ENCODE measurements at places on chromosomes 2 and 18.

DNA sequence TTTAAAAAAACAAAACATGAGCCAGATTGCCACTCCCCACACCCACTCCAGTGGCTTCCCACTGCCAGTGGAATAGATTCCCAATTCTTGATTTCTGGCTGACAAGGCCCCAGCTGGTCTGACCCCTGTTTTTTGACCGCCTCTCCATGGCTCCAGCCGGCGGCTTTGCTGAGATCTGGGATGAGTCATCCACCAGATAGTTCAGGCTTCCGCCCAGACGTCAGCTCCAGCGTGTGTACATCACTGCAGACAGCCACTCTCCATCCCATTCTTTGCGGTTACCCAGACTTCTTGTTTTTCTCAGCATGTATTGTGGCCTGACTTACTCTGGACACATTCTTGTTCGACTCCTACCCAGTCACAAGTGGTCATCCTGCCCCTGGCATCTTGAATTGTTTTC lies 227.9 kb downstream of the GBX2 start:
- no peak for DNase-seq

GRCh38 chr2:119253760-119254600 lies 30.3 kb downstream of the STEAP3 start:
- DNase-seq = no peak

GRCh38 chr2:19738707-19739106 lies 163.1 kb downstream of the TTC32 start:
- DNase-seq = no peak

GRCh38 chr2:46923041-46923528 lies 7.5 kb upstream of the MCFD2 start:
- DNase-seq = no peak

GRCh38 chr2:43049836-43050801 lies 176.3 kb downstream of the ZFP36L2 start:
- no peak for DNase-seq

- no peak for DNase-seq
Measured at GRCh38 chr18:35458677-35459441, 38.9 kb downstream of the INO80C start.

- DNase-seq = no peak
Measured at GRCh38 chr2:211745295-211746097, 793.1 kb downstream of the ERBB4 start.

GRCh38 chr2:232609607-232610006 lies 23.8 kb upstream of the EFHD1 start:
- no peak for DNase-seq

DNA sequence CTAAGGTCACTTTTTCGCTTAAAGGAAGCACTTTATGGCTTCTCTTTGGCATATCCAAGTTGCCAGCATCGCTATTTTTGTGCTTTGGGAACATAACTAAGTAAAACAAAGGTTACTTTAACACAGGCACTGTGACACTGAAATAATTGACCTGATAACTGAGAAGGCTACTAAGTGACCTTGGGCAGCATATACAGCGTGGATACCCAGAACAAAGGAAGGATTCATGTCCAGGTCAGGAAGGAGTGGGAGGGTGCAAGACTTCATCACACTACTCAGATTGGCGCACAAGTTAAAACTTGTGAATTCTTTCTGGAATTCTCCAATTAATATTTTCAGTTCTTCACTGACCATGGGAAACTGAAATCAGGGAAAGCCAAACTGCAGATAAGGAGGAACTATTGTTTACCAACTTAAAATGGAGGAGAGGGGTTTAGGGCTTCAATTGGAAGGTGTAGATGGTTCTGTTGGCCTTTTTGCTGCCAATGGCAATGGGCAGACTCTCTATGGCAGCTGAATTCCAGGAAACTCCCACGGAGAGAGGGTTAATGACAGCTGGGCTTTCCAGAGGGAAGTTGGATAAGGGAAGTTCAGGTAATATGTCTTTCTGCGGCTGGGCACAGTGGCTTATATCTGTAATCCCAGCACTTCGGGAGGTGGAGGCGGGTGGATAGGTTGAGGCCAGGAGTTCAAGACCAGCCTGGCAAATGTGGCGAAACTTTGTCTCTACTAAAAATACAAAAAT lies 45.3 kb downstream of the COMMD1 start:
- no peak for DNase-seq

- DNase-seq = no peak
Measured at GRCh38 chr2:214856137-214856536, 46.7 kb upstream of the BARD1 start.

GRCh38 chr2:203741566-203741965 lies 35.1 kb downstream of the CD28 start:
- no peak for DNase-seq

- DNase-seq = no peak
Measured at GRCh38 chr2:147501968-147502367, 342.9 kb upstream of the ACVR2A start.

DNA sequence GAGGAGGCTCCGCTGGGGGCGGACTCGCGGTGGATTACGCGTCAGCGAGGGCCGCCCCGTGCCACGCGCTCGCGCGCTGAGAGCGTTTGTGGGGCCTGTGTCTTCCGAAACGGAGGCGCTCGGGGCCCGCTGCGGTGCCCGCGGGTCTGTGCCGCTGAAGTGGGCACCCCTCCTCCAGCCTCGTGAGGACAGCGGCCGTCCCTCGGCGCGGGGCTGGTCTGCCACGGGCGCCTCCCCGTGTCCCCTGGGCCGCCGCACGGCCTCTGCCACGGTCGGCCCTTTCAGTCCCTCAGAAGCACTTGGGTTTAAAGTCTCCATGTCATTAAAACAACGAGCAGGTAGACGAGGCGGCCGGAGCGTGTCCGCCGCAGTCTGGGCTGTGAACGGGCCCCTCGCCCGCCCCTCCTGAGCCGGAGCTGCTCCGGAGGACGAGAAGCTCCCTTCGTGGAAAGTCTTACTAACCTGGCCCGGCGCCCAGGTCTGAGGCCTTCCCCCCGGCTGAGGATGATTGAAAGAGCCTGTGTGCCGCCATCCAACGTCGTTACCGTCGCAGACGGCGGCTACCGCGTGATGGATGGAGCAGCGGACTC lies 97.6 kb downstream of the NFATC1 start:
- DNase-seq = no peak

DNA sequence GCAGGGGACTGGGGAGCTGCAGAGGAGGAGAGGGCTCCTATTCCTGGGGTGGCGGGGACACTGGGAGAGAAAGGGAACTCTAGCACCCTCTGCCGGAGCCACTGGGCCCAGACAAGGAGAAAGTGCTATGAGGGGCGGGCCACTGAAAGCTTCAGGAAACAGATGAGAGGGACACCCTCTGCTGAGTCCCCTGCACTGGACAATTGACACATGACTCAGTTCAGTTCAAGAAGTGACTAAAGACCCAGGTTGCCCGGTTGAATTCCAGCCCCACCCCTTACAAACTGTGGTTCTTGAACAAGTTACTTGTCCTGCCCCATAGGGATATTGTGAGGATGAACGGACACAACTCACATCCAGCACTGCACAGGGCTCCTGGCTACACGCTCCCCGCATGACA lies 5.0 kb downstream of the RUFY4 start:
- DNase-seq = no peak

- DNase-seq = no peak
Measured at GRCh38 chr2:14223576-14223975, 408.9 kb upstream of the LRATD1 start.

GRCh38 chr2:85628658-85629057 lies 12.7 kb downstream of the USP39 start:
- no peak for DNase-seq

- peak; percentile 69 for DNase-seq
Measured at GRCh38 chr2:98444436-98445176, at the start of gene INPP4A. Gene INPP4A, plus strand, starts transcription at chr2:98444858. Its CDS starts 75,191 bp downstream, at chr2:98520049.

GRCh38 chr2:65287364-65287763 lies 59.7 kb downstream of the ACTR2 start:
- no peak for DNase-seq

DNA sequence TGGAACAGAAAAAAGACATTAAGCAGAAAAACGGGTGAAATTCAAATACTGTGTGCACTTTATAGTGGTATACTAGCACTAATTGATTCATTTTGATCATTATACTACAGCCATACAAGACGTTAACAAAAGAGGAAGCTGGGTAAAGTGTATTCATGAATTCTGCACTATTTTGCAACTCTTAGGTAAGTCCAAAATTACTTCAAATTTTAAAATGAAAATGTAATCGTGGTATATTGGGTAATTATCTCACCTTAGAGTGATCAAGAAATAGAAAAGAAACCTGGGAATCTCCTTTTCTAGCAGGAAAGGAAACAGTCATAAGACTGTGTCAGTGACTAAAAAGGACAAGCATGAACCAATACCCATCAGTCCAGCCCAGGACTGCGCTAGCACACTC lies 5.4 kb downstream of the TGFBRAP1 start:
- DNase-seq = no peak

DNA sequence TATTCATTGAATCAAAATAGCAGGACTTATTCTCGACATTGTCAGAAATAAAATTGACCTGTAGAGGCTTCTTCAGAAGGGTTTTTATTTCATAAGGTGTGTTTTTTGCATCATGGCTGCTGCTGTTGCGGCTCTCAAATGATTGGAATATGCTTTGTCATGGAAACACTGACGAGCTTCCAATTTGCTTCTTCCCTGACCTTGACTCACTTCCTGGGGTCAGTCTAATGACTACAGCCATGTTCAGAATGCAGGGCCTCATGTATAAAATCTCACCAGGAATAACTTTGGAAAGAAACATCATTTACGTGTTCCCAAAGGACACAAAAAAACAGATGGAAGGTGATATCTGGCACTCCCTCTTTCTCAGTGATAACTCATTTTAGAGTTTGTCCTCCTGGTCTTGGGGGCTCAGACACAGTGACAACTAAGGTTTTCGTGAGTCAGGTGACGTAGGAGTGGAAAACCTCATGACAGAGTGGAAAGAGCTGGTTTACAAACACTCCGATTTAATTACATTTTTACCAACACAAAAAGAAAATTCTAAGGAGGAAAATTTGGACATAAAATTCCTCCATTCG lies 467.0 kb upstream of the RAB12 start:
- DNase-seq = no peak
